ENCODE measurements at places on chromosomes 6 and 20.

DNA sequence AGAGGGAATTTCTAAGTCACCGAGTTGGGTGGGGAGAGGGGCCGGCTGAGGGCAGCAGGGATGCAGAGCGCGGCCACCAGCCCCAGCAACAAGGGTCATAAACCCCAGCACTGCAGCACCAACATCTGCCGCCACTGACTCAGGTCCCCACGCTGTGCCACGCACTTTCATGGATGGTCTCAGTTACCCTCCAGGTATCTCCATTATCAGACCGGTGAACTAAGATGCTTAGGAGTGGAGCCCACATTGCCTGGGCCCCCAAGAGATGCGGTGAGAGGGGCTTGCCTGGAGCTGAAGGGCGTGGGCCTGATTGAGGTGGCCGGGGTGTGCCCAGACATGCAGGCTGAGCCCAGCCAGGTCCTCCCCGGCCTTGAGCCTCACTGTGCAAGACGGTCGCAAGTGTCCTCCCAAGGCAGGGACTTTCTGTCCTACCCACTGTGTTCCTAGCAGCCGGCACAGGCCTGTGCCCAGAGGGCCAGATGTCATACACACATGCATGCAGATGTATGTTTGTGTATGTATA lies 19.3 kb downstream of the RBM38 start:
- DNase-seq = no peak

GRCh38 chr6:46510651-46511050 lies 19.4 kb upstream of the RCAN2 start:
- no peak for DNase-seq

DNA sequence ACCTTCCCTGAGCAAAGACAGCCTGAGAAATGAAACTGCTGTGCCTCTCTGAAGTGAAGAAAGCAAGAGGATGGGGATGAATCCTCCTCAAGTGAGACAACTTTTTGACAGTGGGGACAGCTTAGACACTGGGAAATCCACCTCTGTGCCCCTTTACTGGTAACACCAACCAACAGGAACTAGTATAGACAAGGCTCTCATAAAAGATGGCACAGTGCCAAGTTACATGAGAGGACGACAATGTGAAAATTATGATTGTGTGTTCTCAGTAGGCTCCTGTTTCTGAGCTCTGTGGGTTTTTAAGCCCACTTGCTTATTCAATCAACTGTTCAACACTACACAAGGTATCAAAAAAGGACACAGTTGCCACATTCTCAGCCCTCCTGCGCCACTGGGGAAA lies 41.6 kb upstream of the LYRM2 start:
- DNase-seq = no peak

DNA sequence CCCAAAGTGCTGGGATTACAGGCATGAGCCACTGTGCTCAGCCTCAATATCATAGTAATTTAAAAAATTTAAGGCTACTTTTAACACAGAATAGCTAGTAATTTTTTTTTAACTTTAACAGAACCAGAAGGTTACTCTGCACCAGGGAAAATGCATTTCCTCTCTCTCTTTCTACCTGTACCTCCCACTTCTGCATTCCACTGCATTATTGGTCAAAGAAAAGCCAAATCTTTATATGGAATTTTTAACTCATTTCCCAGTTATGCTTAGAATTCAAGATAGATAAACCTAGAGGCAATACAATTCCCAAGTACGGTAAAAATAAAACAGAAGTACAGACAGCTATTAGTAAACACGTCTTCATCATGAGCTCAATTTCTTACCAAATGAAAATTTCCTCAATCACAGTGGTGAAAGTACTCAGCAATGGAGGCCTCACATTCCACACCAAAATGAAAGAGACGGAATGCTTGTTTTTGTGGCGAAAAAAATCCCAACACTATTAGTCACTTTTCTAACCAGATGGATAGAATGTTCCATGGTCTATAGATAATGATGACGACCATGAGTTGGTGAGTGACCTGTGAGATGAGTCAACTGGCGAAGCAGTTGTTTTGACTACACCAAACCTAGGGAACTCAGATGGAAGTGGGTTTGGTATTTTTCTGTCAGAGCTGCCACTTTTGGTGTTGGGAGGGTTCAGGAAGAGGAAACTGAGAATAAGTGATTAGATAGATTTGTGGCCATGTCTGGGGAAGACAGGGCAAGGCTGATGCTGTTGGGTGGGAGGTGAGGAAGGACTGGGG lies 104.7 kb upstream of the SGK1 start:
- DNase-seq = no peak

GRCh38 chr20:52015155-52015554 lies 176.4 kb downstream of the ZFP64 start:
- DNase-seq = no peak

Data from stimulated activated CD4-positive, alpha-beta T cell treated with anti-CD3 and anti-CD28 coated beads, TNF-alpha, amount 100 ng/mL, for 4 hours (primary cell).